ENCODE measurements at places on chromosomes 11 and 22.

- DNase-seq: no peak
These were observed 33.2 kb upstream of the BRSK2 start for GRCh38 chr11:1356478-1356960.

DNA sequence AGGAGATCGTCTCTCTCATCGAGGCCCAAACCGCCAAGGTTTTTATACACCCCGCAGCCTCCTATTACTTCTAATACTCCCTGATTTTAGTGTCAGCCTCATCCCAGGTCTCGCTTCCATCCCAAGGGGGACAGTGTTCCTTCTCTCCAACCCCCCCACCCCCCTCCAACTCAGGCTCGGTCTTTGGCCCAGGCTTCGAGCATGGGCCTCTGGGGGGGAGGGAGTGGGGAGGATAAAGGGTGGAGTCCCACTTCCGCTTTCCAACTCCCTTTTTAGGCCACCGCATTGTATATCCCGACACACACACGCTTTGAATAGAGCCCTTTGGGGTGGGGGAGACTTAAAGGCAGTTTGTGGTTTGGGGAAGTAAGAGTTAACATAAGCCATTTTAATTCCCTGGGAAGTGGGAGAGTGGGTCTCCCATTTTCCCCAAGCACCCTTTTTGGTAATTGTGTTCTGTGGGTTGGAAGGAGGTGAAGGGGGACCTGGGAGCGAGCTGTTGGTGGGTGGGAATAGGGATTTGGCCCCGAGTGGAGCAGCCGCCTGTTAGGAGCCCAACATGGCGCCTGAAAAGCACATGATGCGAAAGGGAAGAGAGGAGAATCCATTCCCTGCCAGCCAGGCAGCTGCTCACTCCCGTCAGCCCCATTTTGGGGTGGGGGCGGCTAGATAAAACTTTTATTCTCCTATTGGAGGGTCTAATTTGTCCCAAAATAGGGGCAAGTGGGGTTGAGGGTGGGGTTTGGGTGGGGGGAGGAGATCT lies 844 bp downstream of the PCF11 start:
- peak; percentile 44 for DNase-seq

- no peak for DNase-seq
These were observed 65.5 kb upstream of the FGF3 start for GRCh38 chr11:69884751-69885150.

- DNase-seq: no peak
These were observed 67.3 kb upstream of the CDON start for GRCh38 chr11:126129727-126130671.

GRCh38 chr11:40228662-40229061 lies 1230.8 kb downstream of the LRRC4C start:
- DNase-seq: no peak

GRCh38 chr11:71999362-71999761 lies 653 bp downstream of the IL18BP start:
- DNase-seq: peak; percentile 47

DNA sequence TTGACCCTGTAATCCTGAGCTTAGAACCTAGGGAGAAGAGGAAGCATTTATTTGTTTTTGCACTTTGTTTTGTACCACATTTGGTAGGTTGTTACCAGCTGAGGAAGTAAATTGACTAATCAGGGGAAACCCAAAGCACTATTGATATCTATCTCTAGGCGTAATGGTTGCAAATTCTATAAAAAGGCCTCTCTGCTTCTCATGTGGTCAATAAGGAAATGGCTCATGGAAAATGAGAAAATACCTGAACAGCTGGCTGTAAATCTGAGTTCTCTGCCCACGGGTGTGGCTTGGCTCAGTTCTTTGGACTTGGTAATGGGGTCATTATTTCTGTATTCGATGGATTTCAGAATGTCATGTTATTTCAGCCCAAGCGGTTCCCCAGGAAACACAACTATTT lies 42.4 kb downstream of the BARX2 start:
- DNase-seq: no peak

DNA sequence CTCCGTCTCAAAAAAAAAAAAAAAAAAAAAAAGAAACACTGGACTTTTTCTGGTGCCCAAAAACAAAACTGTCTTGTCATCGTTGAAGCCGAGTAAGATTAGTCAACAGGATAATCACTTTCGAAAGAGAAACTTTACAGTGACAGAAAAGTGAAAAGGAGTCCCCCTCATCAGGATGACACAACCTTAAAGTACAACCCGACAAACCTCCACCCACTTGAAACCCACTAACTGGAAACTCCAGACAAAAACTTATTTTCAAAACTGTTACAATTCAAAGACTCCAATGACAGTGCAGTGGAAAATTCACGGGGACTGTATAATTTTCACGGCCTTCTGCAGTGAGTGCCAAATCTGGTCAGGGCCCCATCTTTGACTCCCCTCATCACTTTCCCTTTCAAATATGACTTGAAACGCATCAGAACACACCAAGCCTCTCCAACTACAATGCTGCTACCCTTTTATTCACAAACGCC lies 1.3 kb downstream of the DENND5A start:
- DNase-seq: peak; percentile 50

DNA sequence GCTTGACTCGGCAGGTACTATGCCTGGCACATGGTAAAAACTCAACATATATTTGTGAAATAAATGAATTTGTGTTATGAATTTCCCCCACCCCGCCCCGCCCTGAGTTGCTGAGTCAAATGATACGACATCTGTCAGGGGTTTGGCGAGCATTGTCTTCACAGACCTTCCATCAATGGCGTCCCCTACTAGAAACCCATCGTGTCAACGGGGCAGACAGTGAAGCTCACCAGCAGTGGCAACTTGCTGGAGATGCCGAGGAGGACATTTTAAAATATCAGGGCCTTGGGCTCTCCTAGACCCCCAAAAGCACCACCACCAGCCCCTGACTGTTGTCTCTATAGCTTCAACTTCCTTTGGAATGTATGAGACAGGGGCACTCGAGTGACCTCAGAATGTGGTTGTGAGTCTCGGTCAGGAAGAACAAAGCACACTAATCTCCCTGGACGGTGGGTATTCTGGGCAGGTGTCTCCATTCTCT lies 761 bp upstream of the NXF1 start:
- DNase-seq: no peak

DNA sequence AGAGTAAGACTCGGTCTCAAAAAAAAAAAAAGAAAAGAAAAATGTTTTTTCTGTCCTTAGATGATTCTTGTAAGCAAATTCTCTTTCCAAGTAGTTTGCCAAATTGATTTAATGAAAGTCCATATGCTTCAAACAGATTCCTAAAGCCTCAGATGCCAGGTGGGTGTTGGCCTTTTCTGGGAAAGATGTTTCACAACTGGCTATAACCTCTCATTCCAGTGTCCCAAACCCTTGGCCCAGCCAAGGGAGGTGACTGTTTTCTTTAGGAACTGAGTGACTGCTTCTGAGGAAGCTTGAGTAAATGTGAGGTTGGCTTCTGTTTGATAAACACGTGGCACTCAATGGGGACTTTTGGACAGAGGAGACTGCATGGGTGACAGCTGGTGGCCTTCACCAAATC lies 27.5 kb downstream of the MMP27 start:
- DNase-seq: no peak

DNA sequence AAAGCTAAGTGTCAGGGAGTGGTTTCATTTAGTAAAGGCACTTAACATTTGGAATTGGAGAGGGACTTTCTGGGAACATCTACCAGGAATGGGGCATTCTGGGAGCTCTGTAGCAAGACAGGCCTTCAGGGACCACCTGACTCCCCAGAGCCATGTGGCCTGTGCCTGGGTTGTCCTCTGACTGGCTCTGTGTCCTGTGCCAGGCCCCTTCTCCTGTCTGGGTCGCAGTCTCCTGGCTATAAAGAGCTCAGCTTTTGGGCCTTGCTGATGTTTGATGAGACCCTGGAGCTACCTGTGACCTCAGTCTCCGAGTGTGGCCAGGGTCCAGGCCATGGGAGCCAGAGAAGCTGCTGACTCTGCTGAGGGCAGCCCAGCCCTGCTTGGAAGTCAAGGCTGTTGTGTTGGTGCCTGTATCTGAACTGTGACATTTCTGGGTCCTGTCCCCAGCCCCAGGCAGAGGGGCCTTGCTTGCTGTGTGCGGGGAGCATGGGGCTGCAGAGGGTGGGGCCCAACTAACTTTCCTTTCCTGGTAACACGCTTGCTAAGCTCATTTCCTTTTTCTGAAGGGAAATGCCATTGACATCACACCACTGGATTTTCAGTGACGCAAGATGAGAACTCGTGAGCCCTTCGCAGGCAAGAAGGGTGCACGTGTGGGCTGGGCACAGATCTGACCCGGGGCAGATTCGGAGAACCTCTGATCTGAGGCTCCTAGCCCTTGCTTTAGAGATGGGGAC lies 41.3 kb downstream of the LRRC32 start:
- DNase-seq: peak; percentile 50

DNA sequence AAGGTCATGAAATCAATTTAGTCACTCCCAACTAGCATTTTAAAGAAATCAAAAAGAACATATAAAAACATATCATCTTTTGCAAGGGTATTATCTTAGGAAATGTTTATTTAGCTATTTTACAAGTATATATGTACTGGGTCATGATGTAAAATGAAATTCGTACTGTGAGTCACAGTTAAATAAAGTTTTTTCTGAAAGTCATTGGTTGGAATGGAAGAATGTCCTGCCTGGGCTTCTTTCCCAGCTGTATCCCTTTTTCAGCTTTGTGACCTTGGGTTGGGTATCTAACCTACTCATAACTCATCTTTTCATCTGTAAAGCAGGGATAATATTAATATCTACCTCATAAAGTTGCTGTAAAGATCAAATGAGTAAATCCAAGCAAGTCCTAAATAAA lies 15.7 kb downstream of the FDX1 start:
- no peak for DNase-seq

- no peak for DNase-seq
These were observed 76.6 kb upstream of the LRRC4C start for GRCh38 chr11:41536021-41536568.

GRCh38 chr11:7949934-7950333 lies 8.4 kb upstream of the OR10A3 start:
- DNase-seq: peak; percentile 15

- DNase-seq: peak; percentile 10
These were observed 737 bp downstream of the PPP2R1B start for GRCh38 chr11:111765320-111765983.

GRCh38 chr11:76880314-76880713 lies 19.6 kb downstream of the ACER3 start:
- DNase-seq: peak; percentile 12

GRCh38 chr11:46386674-46387073 lies 4.9 kb downstream of the CHRM4 start:
- peak; percentile 52 for DNase-seq
